SK-N-SH treated with all-trans-retinoic acid at 6 μM for 48 hours (cell line): ENCODE measurements at places on chromosomes 3 and 15.

GRCh38 chr3:187293516-187294430, 2.2 kb upstream of the MASP1 start:
- ATAC-seq, result no peak

- peak; percentile 55; the same call in 1 of the 3 replicates for ATAC-seq
Observed at GRCh38 chr3:159486580-159486979, 502.1 kb upstream of the IL12A start.

DNA sequence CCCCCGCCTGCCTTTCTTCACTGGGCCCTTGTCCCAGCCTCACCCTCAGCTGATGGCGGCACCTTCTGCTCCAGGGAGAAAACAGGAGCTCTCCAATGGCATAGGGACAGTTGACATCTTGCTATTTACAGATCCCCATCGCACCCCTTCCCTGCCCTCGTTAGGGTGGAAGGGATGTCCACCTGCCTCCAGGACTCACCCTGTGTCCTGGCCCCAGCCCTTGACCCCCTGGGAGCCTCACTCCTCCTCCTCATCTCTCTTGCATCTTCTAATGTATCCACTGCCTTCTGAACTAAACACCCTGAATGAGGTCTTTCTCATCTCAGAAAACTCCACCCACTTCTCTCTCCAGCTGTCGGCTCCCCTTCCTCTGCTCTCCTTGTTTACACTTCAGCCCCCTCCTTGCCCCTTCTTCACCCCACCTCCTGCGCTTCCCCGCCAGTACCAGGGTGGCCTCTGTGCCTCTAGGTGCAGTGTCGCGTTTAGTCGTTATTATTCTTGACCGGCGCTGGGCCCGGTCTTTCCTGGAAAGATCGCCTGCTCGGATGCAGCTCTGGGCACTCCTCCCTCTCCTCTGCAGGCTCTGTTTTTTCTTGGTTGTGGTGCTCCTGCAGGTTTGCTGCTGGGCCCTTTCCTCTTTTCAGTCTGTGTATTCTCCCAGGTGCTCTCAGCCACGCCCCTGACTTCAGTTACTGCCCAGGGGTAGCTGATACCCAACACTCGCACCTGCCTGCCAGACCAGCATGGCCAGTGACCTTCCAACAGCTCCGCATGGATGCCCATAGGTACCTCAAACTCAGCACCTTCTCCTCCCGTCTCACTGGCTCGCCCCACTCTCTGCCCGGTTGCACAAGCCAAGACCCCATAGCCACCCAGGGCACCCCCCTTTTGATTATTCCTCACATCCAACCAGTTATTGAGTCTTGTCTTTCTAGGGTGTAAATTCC, 42.9 kb downstream of the PML start:
- no peak for ATAC-seq

GRCh38 chr3:196287090-196287439, 461 bp downstream of the PCYT1A start:
- peak; percentile 48 for ATAC-seq

GRCh38 chr15:38603672-38604071, 39.1 kb upstream of the RASGRP1 start:
- no peak for ATAC-seq

- no peak for ATAC-seq
Observed at GRCh38 chr3:114550165-114550564, 256.3 kb downstream of the TIGIT start.

- no peak for ATAC-seq
Observed at GRCh38 chr3:197468167-197468566, 87.6 kb downstream of the BDH1 start.

DNA sequence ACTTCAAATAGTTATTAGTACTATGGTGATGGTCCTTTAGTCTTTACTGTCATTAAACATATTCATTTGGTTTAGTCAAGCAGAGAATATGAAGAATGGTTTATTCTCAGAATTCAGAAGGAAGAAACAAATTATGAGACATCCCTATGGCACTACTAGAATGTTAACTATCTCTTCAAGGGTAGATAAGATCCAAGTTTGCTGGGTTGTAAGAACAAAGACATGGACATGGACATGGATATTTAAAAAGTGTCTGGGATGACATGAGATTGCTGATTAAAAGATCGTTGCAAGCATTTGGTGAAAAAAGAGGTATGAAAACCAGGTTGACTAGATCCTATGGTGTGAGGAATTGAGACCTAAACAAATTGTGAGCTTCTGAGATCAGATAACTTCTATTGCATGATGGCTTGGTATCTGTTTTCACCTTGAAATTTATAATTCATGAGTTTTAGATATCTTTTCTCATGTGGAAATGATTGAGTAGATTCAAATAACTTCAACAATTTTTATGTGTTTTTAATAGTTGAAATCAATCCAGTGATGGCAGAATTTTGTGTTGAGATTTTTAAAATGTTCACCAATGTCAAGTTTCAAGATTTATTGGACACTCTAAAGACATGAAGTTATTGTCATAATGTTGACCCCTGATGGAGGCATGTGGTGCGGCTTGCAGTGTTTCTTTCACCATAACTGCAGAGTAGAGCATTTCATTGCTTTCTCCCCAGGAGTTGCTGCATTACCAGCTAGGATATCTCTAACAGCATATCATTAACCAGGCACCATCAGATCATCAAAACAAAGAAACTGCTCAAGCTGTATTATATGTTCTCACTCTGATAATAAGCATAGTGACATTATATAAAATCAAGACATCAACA, 72.6 kb downstream of the NAALADL2 start:
- no peak for ATAC-seq

DNA sequence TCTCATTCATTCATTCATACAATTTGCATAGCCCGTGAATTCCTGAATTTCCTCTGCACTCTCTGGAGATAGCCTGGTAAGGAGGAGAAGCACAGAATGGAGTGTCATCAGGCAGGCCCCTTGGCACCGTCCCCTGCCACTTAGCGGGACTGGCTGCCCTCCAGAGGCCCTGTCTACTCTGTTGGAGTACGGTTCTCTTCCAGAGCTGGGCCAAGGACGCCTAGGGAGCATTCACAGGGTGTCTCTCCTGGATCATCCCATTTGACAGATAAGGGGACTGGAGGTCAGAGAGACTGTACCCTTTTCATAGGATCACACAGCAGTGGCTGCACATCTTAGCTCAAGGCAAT, 48.0 kb downstream of the PTH1R start:
- ATAC-seq, result no peak

- no peak for ATAC-seq
Observed at GRCh38 chr3:72008226-72008996, 223.5 kb upstream of the PROK2 start.

GRCh38 chr3:58198804-58199203, 12.0 kb downstream of the DNASE1L3 start:
- ATAC-seq, result no peak

GRCh38 chr3:42061713-42062380, 29.3 kb upstream of the TRAK1 start:
- ATAC-seq, result peak; percentile 91

DNA sequence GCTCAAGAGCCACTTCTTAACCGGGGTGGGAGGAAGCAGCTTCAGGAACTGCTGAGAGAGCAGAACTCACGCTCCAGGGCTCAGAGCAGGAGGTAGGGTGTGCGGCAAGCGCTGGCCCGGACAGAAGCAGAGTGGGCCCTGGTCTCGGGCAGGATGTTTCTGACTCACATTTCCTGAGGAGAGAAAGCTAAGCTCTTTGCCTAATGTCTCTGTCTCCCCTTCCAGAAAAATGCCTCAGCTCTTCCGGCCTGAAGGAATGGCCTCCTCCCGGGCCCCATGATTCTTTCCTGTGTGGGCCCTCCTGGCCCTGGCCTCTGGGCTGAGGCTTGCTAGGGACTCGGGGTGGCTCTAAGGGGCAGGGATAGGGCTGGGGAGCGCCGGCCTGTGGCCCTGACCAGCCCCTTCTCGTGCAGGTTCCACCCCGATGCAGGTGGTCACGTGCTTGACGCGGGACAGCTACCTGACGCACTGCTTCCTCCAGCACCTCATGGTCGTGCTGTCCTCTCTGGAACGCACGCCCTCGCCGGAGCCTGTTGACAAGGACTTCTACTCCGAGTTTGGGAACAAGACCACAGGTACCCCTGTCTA, 4.1 kb upstream of the STAB1 start:
- ATAC-seq, result no peak; the same call in 2 of the 3 replicates

DNA sequence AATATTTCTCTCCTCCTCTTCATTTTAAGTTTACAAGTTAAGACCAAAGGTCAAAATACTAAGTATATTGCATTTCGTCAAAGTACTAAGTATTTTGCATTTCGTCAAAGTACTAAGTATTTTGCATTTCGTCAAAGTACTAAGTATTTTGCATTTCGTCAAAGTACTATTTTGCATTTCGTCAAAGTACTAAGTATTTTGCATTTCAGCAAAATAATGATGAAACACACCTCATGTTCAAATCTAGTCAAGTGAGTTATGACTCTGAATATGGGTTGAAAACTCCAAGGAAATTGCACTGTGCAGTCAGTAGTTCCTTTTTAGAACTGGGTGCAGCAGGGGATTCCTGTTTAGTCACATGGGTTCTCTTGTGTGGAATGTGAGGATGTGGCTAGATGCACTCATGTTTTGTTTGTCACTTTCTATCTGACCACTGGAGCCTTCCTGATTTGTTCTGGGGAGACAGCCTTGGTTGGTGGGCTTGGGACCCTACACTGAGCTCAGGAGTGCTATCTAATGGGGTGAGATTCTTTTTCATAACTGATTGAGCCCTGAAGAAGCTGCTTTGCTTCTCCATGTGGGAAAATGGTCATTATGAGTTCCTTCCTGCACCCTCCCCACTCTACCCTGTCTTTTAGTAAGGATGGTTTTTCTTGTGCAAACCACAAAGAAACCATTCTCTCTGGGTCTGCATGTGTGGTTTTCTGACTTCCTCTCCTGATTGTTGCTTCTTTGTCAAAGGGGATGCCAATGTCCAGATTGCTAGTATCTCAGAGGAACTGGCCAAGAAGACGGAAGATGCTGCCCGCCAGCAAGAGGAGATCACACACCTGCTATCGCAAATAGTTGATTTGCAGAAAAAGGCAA, 73.4 kb downstream of the CCK start:
- ATAC-seq, result no peak

GRCh38 chr3:7977245-7978086, 524.2 kb upstream of the LMCD1 start:
- no peak; the same call in 2 of the 3 replicates for ATAC-seq
